Left hindlimb (tissue), 1 donor: ENCODE measurements at places on chromosomes 3 and 15.

DNA sequence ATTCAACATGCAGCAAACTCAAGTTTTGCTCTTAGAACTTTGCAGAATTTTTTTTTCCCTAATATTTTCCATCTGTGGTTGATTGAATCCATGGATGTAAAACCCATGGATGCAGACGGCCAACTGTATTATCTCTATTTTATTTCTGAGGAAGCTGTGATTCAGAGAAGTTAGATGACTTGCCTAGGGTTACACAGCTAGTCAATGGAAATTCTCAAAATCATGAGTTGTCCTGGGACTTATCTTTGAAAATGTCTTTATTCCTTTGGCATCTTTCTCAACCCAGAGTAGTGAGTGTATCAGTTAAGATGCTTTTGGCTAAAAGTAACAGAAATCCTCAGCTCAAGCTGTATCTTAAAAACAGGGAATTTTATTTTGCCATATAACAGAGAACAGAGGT is 107.9 kb upstream of the GALNT15 start:
- no peak for DNase-seq

- DNase-seq = no peak
Observed at GRCh38 chr3:54079730-54080325, 42.5 kb upstream of the CACNA2D3 start.

GRCh38 chr3:18481946-18482548 is 56.9 kb upstream of the SATB1 start:
- DNase-seq = no peak

DNA sequence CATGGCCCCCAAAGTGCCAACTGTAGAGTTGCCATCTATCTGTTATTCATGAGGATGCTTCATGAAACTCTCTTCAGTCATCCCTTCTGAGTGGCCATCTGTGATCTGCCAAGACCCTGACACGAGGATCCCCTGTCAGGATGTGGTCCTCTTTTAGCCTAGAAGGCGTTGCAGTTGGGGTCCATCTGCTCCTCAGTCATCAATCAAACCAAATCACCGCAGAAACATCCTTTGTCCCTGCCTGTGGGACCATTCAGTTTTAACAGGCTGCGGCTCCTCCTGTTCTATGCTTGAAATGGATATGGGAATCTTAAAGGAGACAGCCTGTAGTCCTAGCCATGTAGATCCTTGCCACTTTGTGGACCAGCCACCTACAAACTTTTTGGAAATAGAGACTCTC is 5.9 kb upstream of the RPS27L start:
- no peak for DNase-seq

GRCh38 chr3:95341314-95341713 is 1278.5 kb downstream of the NSUN3 start:
- no peak for DNase-seq

GRCh38 chr3:18864933-18865731 is 283.2 kb upstream of the KCNH8 start:
- no peak for DNase-seq

GRCh38 chr3:180280555-180280954 is 243.8 kb upstream of the PEX5L start:
- no peak for DNase-seq

DNA sequence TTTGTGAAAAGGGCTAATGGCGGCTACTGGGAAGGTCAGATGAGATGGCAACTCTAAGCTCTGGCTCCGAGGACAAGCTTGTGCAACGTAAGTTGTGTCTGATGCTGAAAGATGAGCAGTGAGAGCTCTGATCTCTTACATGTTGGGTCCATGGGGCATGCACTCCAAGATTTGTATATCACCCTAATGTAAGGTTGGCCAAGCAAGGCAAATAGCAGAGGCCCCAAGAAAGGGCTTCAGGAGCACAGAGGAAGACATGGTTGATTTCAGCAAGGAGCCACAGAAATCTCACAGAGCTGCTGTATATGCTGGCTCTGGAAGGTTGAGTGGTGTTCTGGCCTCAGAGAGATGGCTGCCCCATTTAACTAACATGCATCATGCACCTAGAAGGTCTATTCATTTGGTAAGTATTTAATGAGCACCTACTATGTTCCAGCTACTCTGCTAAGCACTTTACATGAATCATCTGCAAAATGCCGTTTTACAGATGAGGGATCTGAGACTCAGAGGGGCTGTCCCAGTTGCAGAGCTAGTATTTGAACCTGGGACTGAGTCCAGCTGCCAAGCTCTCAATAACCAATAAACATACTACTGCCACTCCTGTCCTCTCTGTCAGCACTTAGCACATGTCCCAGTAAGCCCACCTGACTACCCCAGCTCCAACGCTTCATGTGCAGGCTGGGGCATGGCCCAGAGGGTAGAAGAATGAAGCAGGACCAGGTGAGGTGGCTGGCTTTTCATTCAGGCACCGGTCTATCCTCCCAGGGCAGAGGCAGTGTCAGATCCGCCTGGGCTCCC is 27.8 kb upstream of the ATP2B2 start:
- DNase-seq = no peak

DNA sequence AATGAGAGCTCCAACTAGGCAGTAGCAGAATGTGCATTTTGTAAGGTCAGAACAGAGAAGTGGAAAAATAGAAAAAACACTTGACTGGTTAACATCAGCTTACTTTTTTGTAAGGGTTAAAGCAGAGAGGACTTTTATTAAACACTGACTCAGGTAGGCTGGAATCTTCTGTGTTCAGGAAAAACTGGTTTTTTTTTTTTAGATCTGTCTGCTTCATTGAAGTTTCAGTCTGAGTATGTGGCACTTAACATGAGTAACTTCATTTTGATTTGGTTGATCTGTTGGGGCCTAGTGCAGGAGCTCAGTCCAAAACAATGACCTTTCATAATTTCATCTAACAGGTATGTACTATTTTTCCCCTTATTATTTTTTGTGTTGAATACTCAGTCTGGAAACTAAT is 141.1 kb downstream of the DOCK3 start:
- DNase-seq = no peak

- no peak for DNase-seq
Observed at GRCh38 chr15:49628379-49628778, 7.5 kb downstream of the DTWD1 start.
